Pancreas (tissue), 10 donors: ENCODE measurements at places on chromosomes 4 and X.

- no peak for DNase-seq
Measured at GRCh38 chrX:68652326-68653170, 5.1 kb downstream of the STARD8 start.

DNA sequence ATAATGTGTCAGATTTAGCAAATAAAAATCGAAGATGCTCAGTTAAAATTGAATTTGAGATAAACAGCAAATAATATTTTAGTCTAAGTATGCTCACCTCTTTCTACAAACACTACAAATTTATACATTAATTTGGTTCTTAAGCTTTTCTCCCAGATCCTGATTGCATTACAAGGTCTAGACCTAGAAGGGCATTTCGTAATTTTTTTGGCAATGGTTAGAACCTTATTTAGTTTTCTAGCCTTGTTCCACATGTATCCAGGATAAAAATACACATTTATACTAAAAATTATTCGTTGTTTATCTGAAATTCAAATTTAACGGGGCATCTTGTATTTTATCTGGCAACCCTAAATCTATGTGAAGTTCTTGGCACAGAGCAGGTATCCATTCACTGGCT is 2.5 kb upstream of the CDKL5 start:
- no peak for DNase-seq

DNA sequence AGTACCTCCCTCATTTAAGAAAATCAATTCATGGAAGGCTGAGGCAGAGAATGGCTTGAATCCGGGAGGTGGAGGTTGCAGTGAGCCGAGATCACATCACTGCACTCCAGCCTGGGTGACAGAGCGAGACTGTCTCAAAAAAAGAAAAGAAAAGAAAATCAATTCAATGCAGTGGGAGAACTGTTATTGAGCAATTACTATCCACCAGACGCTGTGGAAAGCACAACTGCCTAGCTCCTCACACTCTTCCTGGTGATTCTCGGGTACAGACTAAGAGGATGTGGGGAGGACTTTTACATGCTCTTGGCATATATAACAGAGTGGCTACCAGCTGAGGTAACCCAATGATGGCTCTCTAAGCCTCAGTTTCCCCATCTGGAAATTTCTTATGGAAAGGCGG is 2.7 kb upstream of the TMSB4X start:
- DNase-seq: no peak

DNA sequence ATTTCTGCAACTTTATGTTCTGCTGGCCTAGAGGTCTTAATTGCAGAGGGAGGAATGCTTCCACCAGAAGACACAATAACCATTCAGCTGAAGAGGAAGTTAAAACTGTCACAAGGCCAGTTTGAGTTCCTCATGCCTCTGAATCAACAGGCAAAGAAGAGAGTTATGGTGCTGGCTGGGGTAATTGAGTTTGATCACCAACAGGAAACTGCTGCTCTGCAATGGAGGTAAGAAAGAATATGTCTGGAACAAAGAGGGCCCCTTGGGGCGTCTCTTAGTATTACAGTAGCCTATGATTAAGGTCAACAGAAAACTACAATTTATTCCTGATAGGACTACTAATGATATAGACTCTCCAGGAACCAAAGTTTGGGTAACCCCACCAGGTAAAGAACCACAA is 744.0 kb downstream of the FSTL5 start:
- DNase-seq: no peak

DNA sequence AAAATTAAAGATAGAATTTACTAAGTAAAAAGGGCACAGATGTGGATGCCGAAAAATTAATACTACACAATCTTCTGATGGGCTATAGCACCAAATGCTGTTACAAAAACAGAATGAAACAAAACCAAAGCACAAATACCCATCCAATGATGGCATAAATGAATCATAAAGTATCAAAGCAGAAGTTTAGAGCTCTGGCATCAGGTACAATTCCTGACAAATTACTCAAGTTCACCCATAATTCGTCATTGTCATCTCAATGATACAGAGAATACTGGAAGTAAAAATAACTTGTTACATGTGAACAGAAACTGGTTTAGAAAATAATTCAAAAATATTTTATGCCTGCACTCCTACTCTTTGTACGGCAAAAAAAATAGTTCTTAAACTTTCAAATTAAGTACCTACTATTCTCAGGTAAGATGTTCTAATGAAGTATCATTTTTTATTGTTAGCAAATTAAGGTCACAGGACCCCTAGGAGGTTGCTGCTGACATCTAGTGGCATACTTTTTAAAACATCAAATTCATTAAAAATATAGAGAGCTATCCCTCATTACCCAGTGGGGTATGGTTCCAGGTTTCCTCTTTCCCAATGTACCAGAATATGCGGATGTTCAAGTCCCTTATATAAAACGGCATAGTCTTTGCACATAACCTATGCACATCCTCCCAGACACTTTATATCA is 126.1 kb downstream of the INPP4B start:
- DNase-seq: no peak

- no peak for DNase-seq
Measured at GRCh38 chr4:7694324-7694723, 245.3 kb downstream of the AFAP1 start.

GRCh38 chr4:177699365-177700213 is 257.4 kb upstream of the AGA start:
- no peak for DNase-seq

GRCh38 chrX:144709841-144710240 is 537.5 kb upstream of the SPANXN1 start:
- DNase-seq: no peak

- no peak for DNase-seq
Measured at GRCh38 chrX:21490341-21490740, 116.1 kb downstream of the CNKSR2 start.

DNA sequence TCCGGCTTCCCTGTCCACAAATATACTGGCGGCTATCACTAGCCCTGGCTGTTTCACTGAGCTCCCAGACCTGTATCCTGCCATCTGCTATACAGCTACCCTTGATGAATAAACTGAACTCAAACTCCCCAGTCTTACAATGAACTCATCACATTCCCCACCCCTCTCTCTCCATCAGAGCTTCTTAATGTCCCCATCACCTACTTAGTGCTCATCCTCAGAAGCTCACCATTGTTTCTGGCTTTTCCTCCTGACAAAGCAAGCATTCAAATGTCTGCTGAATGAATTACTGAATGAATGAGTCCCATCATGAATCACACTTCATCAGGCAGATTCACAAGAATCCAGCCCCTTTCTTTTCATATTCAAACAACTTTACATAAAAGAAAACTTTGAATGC is 5.7 kb upstream of the DGAT2L6 start:
- no peak for DNase-seq

DNA sequence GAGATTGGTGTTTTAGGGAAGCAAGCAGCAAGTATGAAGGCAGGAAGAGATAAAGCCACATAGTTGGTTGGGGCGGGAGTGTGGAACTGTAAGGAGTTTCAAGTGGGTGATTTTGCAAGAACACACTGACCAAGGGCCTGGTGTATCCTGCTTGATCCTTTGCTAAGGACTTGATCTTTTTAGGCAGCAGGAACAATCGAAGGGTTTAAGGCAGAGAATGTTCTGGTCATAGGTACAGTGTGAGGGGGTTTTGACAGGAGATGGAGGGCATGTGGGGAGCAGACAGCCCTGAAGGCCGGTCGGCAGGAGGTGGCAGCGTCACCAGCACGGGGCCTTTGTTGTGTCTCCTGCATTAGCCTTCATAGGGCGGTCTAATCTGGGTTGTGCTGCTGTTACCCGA is 54.7 kb downstream of the FAM193A start:
- no peak for DNase-seq

- no peak for DNase-seq
Measured at GRCh38 chr4:134390319-134390718, 188.7 kb upstream of the PABPC4L start.

GRCh38 chr4:149370785-149371420 is 444.7 kb downstream of the IQCM start:
- peak; percentile 9 for DNase-seq

DNA sequence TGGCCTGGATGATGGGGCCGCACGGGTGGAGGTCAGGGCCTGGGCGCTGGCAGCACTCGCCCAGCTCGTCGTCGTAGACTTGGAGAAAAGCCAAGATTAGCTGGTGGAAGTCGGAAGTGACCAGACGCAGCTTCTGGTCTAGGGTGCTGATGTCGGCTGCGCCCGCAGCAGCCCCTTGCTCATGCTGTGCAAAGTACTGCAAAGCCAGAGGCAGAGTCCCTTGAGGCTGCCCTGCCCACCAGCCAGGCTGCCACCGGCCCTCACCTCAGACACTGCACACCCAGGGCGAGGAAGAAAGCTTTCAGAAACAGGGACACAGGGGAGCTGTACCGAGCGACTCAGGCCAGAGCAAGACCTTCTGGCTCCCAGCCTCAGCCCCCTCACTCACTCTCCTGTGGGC is 9.7 kb upstream of the TREX2 start:
- no peak for DNase-seq

DNA sequence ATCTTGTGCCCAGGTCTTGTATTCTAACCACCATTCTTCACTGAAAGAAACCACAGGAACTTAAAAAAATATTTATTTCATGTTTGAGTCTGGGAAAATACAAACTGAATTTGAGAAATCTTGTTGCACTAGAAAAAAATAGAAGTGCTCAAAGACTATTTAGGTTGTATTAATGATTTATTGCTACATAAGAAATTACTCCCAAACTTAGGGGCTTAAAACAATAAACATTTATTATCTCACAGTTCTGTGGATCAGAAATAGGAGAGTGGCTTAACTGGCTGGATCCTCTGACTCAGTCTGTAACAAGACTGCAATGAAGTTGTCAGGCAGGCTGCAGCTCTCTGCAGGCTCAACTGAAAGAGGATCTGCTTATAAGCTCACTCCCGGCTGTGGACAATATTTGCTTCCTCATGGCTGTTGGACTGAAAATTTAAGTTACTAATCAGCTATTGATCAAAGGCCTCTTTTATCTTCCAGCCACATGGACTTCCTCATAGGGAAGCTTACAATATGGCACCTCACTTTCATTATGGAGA is 295.4 kb upstream of the FAM241A start:
- no peak for DNase-seq

DNA sequence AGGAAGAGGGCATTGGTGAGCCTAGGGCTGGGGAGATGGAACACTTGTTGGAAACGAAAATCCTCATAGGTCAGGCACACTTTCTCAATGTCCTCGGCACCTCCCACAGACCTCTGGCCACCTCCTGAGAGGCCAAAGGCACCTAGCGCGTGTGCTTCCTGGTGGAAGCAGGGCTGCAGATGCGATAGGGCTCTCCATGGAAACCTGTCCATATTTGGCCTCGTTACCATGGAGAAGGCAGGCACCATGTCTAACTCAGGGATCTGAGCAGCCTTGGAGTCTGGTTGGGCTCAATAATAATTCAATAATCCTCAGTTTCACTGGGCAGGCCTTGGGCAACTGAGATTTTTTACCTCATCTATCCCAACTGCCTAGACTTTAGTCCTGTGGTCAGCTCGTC is 58.3 kb downstream of the RAI2 start:
- DNase-seq: no peak

GRCh38 chrX:1833656-1834360 is 218.9 kb downstream of the ASMT start:
- DNase-seq: no peak

DNA sequence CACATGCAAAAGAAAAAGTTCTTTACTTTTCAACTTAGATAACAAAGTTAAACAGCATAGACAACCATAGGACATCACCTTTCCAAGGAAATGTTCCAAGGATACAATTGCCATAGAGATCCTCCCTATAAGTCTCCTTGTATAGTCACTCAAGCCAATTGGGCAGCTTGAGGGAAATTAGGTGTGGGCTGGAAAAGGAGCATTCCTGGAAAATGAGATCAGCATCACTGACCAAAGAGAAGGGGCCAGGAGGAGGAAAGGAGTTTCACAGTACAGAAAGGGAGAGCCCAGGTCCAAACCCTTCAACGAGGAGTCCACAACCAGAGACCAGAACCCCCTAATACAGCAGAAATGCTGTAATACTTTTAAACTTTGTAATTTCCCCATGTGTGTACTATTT is 91.5 kb upstream of the PPARGC1A start:
- no peak for DNase-seq

DNA sequence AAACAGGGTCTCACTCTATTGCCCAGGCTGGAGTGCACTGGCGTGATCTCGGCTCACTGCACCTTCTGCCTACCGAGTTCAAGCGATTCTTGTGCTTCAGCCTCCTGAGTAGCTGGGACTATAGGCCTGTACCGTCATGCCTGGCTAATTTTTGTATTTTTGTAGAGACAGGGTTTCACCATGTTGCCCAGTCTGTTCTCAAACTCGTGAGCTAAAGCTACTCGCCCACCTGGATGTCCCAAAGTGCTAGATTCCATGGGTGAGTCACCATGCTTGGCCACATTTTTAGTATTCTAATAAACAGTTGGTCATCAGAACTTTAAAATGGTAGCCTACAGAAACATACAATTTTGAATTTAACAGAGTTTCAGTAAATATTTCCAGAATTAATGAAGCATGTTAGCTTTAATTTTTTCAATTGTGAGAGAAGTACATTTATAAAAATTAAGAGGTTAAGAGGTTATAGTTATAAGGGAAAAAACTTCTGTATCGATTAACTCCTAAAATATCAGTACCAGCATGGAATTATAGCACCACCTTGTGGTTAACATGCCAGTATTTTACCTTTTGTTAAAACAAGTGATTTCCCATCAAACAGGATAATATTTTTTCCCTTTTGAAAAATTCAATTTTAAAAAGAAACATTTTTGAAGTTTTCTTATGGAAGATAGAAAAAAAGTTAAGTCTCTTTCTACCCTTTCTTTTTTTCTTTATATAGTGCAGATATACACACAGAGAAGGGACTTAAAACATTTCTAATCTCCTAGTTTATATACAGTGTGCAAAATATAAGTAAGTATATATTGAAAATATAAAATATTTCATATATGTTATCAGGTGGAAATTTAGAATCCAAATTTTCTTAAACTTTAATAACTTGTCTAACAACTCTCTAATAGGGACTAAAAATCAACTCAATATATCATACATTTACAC is 35.4 kb downstream of the CEP44 start:
- DNase-seq: no peak

DNA sequence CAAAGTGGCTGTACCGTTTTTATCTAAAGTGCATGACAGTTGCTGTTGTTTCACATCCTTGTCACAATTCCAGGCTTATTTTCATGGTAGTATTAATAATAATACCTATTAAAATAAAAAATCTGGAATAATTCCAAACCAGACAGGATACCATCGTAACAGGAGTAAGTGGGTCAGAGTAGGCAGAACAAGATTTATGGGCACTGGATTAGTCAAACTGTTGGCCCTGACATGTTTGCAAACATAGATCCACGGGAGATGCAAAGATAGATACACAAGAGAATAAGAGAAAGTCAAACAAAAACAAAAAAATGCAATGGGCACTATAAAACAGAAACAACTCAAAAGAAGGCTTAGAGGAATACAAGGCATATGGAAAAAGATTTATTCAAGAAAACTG is 449.5 kb upstream of the HS3ST1 start:
- no peak for DNase-seq

- DNase-seq: no peak
Measured at GRCh38 chr4:107299646-107300045, 263.5 kb upstream of the DKK2 start.

- no peak for DNase-seq
Measured at GRCh38 chr4:159237975-159238374, 135.1 kb downstream of the RAPGEF2 start.

GRCh38 chr4:106628586-106629267 is 260.1 kb upstream of the GIMD1 start:
- DNase-seq: no peak
